ENCODE measurements at places on chromosomes 6 and 20. TPM values are rescaled to one million over a fixed set of nuclear protein-coding genes. Genes with fewer than 3 reads are reported as not detected.

HIVEP2 gene
- total RNA-seq = 28.9 TPM

ACOT8 gene
- total RNA-seq = 43.5 TPM

OR11A1 gene
- total RNA-seq = not detected

CDH4 gene
- 1.3 TPM for total RNA-seq

SLC16A10 gene
- not detected for total RNA-seq

FAM184A gene
- under 0.01 TPM for total RNA-seq

TMEM63B gene
- total RNA-seq = 32.4 TPM

MARCKS gene
- total RNA-seq = 263 TPM

ANKRD6 gene
- 1.3 TPM for total RNA-seq

ENPP3 gene
- total RNA-seq = under 0.01 TPM

MICA gene
- total RNA-seq = 45.3 TPM

SLC22A2 gene
- total RNA-seq = under 0.01 TPM

SH3BGRL2 gene
- 2.6 TPM for total RNA-seq

PRL gene
- not detected for total RNA-seq

ZNF341 gene
- total RNA-seq = 1.3 TPM

TNNC2 gene
- total RNA-seq = 0.32 TPM

Data from fibroblast of villous mesenchyme (primary cell).